ENCODE measurements at places on chromosomes 7 and 10. TPM values are rescaled to one million over a fixed set of nuclear protein-coding genes. Genes with fewer than 3 reads are reported as not detected.

DNA sequence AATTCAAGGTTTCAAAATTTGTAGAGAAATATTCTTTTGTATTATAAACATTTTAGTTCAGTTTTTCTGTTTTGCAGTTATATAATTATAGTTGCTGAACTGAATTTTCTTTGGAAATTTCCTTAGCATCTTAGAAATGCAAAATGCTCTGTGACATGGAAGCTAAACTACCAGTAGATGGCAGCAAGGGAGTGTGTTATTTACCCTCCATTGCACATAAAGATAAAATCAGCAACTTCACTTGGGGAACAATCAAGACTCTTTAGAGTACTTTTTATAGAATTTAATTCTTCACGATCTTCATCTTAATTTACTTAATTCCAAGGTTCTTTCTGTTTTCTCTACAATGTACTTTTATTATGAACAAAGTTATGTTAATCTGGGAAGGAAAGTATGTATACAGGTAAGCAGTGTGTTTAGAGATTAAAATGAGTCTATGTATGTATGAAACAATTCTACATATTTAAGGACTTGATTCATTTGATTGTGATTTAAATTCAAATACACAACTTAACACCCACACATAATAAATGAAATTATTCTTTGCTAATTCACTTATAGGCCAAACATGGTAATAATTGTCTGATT lies 404.2 kb downstream of the THSD7A start:
- no peak overlapping the region for H3K4me3 ChIP-seq
- DNase-seq: no peak
- H3K27me3 ChIP-seq: no peaks in the 10 kb centered on the region

GRCh38 chr7:42254217-42254616 lies 17.2 kb upstream of the GLI3 start:
- no peak overlapping the region for H3K27ac ChIP-seq
- H3K4me3 ChIP-seq: no peak overlapping the region
- H3K4me1 ChIP-seq: no peaks in the 10 kb centered on the region
- no peak for DNase-seq

DNA sequence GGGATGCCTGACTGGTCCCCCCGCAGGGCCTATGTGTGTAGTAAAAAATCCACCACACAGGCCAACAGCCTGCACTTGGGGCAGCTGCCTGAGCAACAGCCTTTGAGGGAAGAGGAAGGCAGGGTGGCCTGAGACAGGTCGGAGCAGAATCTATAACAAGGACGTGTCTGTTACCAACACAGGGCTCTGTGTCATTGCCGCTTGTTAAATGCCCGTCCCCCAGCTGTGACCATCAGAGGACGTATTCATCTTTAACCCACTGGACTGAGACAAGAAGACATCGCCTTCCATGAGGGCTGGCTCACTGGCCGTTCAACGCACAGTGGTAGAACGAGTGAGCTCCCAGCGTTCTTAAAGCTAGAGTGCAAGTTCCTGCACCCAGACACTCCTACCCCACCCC lies 7.8 kb downstream of the PDIA4 start:
- H3K27me3 ChIP-seq: no peaks in the 10 kb centered on the region
- H3K27ac ChIP-seq: no peak overlapping the region
- peaks cover 17% of the 10 kb centered on the region for H3K36me3 ChIP-seq
- H3K4me3 ChIP-seq: no peak overlapping the region
- no peaks in the 10 kb centered on the region for H3K4me1 ChIP-seq
- DNase-seq: no peak

DNA sequence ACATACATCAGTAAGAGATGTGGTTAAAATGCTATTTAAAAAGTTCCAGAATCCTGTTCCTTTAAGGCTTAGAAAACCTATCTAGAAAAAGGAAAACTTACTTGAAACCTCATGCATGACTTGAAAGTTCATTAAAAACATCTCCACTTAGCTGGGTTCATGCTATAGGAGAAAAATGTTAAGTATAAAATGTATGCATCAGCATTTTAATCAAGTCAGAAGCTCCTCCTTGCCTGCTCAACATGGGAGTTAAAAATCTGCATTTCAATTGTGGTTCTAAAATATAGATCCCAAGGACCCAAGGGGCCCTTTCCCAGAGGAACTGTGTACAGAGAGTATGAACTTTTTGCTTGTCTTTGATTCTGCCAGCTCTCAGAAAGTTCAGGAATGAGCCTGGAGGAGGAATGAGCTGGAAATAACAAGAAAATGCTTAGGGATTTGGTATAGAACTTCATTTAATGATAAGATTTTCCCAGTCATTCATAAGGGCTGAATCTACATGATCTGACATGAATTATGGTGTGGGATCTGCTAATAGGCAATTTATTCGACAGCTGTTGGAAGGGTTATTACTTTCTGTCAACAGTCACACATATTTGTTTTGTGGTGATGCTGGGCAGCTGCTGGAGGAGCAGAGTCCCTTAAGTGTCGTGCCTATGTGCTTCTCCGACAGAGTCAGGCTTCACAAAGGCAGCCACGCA lies 85.6 kb upstream of the MTPN start:
- no peaks in the 10 kb centered on the region for H3K36me3 ChIP-seq
- no peak overlapping the region for H3K4me3 ChIP-seq
- H3K27ac ChIP-seq: no peak overlapping the region

DNA sequence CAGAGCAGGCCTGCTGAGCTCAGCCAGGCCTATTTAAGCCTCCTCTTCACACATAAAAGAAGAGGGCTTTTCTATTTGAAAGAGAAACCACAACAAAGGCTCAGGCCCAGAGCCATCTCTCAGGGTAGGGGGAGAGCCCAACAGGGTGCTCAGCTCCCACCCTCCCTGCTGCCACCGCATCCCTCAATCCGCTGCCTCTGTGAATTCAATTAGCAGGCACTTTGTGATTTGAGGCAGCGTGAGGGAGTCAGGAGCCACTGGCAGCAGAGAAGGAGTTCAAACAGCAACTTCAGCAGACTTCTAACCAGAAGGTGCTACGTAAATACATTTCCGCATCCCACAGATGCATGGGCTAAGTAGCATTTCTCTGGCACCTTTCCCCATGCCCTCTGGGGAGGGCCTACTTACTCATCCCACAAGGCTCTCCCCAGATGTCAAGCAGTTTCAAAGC lies 45.2 kb downstream of the LRRC20 start:
- DNase-seq: no peak
- no peaks in the 10 kb centered on the region for H3K36me3 ChIP-seq
- H3K27me3 ChIP-seq: no peaks in the 10 kb centered on the region
- no peak overlapping the region for H3K4me3 ChIP-seq
- peaks cover 3% of the 10 kb centered on the region for H3K4me1 ChIP-seq
- no peak overlapping the region for H3K27ac ChIP-seq

- no peak overlapping the region for H3K4me3 ChIP-seq
- H3K27ac ChIP-seq: no peak overlapping the region
- H3K36me3 ChIP-seq: no peaks in the 10 kb centered on the region
- DNase-seq: no peak
- H3K4me1 ChIP-seq: no peaks in the 10 kb centered on the region
Observed at GRCh38 chr7:142685877-142686508, 63.3 kb upstream of the PRSS1 start.

- H3K27me3 ChIP-seq: no peaks in the 10 kb centered on the region
- H3K36me3 ChIP-seq: no peaks in the 10 kb centered on the region
- H3K27ac ChIP-seq: no peak overlapping the region
- H3K4me1 ChIP-seq: no peaks in the 10 kb centered on the region
- DNase-seq: no peak
Observed at GRCh38 chr7:109009636-109010035, 440.0 kb downstream of the DNAJB9 start.

GRCh38 chr10:119896937-119897770 lies 4.6 kb downstream of the SEC23IP start:
- H3K27me3 ChIP-seq: no peaks in the 10 kb centered on the region
- H3K4me1 ChIP-seq: peaks cover 45% of the 10 kb centered on the region
- DNase-seq: no peak

- no peak overlapping the region for H3K27ac ChIP-seq
- no peak overlapping the region for H3K4me3 ChIP-seq
- no peaks in the 10 kb centered on the region for H3K4me1 ChIP-seq
- no peaks in the 10 kb centered on the region for H3K27me3 ChIP-seq
Observed at GRCh38 chr7:42046483-42046882, 190.5 kb downstream of the GLI3 start.

- peaks cover 77% of the 10 kb centered on the region for H3K4me1 ChIP-seq
- DNase-seq: peak; percentile 79
- H3K27ac ChIP-seq: peak overlapping the region; percentile 97
- H3K27me3 ChIP-seq: no peaks in the 10 kb centered on the region
- H3K36me3 ChIP-seq: no peaks in the 10 kb centered on the region
Observed at GRCh38 chr7:128453836-128454804, 1.6 kb upstream of the HILPDA start.

- DNase-seq: no peak
- H3K36me3 ChIP-seq: no peaks in the 10 kb centered on the region
- no peaks in the 10 kb centered on the region for H3K27me3 ChIP-seq
- H3K4me3 ChIP-seq: no peak overlapping the region
Observed at GRCh38 chr10:78721231-78721630, 347.5 kb upstream of the ZMIZ1 start.

DNA sequence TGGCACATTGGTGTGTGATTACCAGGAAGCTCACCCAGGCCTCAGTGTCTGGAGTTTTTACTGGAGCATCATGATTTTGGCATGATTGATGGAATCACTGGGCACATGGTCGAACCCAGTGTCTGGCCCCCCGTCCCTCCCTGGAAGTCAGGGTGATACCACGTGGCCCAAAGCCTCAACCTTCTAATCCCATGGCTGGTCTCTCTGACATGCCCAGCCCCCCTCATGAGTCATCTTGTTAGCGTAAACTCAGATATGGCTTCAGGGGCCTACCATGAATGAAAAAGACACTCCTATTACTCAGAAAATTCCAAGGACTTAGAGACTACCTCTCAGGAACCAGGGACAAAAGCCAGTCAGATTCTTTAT lies 109.3 kb downstream of the GRK5 start:
- no peaks in the 10 kb centered on the region for H3K27me3 ChIP-seq
- no peaks in the 10 kb centered on the region for H3K36me3 ChIP-seq
- H3K4me3 ChIP-seq: no peak overlapping the region
- H3K4me1 ChIP-seq: peaks cover 78% of the 10 kb centered on the region
- peak overlapping the region; percentile 92 for H3K27ac ChIP-seq

DNA sequence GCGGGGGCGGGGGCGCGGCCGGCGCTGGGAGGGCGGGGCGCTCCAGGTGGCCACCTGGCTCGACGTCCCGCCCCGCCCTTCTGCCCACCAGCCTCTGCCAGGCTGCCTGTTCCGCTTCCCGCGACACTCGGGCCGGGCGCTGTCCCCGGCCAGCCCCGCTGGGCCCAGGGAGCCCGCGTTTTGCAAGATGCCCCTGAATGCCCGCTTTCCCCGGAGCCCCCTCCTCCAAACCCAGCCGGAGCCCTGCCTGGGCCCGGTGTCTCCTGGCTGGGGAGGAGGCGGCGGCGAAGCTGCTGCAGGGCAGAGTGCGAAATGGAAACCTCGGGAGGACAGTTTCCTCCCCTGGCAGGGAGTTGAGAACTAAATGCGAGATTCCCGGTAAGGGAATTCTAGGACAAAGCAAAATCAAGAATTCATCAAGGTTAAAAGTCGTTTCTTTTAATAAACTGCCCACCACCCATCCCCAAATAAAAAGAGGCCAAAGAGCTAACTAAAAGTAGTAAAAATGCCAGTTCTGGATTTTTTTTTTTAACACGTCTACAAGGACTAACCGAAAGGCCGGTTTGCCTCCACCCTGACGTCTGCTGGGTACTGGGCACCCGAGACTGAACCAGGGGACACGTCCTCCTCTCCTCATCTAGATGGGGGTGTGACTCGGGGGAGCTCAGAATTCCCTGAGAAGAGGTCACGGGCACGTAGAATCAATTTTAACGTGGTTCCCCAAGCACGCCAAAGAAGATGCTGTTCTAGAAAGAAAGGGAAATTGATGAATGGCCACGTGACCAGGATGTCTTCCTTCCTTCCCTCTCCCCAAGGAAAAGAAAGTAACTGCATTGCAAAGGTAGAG lies 200.4 kb upstream of the NFE2L3 start:
- no peaks in the 10 kb centered on the region for H3K27me3 ChIP-seq
- no peak overlapping the region for H3K27ac ChIP-seq
- DNase-seq: no peak
- peak overlapping the region; percentile 77 for H3K4me3 ChIP-seq
- no peaks in the 10 kb centered on the region for H3K36me3 ChIP-seq
- peaks cover 5% of the 10 kb centered on the region for H3K4me1 ChIP-seq

- no peaks in the 10 kb centered on the region for H3K4me1 ChIP-seq
- H3K36me3 ChIP-seq: no peaks in the 10 kb centered on the region
- no peak overlapping the region for H3K27ac ChIP-seq
- no peak for DNase-seq
- no peak overlapping the region for H3K4me3 ChIP-seq
Observed at GRCh38 chr10:37930423-37930822, 46.0 kb downstream of the ZNF25 start.

GRCh38 chr7:560966-561630 lies 41.5 kb upstream of the PDGFA start:
- no peak overlapping the region for H3K4me3 ChIP-seq
- H3K36me3 ChIP-seq: no peaks in the 10 kb centered on the region
- no peaks in the 10 kb centered on the region for H3K27me3 ChIP-seq
- DNase-seq: no peak
- H3K4me1 ChIP-seq: peaks cover 3% of the 10 kb centered on the region

GRCh38 chr10:100637785-100638184 lies 102.0 kb downstream of the HIF1AN start:
- DNase-seq: no peak
- no peak overlapping the region for H3K27ac ChIP-seq
- no peaks in the 10 kb centered on the region for H3K27me3 ChIP-seq

- no peaks in the 10 kb centered on the region for H3K27me3 ChIP-seq
- H3K4me1 ChIP-seq: peaks cover 15% of the 10 kb centered on the region
- no peaks in the 10 kb centered on the region for H3K36me3 ChIP-seq
- H3K27ac ChIP-seq: no peak overlapping the region
- DNase-seq: no peak
Observed at GRCh38 chr10:7665767-7666166, 999 bp downstream of the ITIH5 start.

GRCh38 chr7:28761505-28761904 lies 196.6 kb downstream of the TRIL start:
- no peaks in the 10 kb centered on the region for H3K4me1 ChIP-seq
- H3K36me3 ChIP-seq: peaks cover 4% of the 10 kb centered on the region
- DNase-seq: no peak
- H3K4me3 ChIP-seq: no peak overlapping the region
- H3K27me3 ChIP-seq: no peaks in the 10 kb centered on the region

CHST15 gene
- total RNA-seq: 31.9 TPM

TRIL gene
- total RNA-seq: 2.6 TPM
